ENCODE measurements at places on chromosomes 3 and 15.

DNA sequence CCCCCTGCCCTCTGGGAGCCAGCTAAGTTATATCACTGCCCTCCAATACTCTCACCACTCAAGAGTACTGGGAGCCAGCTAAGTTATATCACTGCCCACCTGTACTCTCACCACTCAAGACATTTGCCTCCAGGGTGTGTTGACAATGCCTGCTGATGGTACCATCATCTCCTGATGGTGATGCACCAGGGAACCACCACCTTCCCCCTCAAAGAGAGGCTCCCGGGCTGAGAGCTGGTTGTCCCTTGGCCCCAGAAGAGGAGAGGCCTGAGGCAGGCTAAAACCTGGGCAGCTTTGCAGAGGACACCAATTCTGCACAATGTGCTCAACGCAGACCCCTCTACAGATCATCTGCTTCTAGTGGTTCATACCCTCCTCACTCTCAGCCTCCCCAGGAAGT, 7.5 kb upstream of the HAPLN3 start:
- DNase-seq = no peak

- no peak for DNase-seq
Measured at GRCh38 chr3:181417748-181418147, 294.0 kb upstream of the SOX2 start.

GRCh38 chr3:184551103-184551502, 10.5 kb upstream of the EPHB3 start:
- no peak for DNase-seq

GRCh38 chr3:139629033-139629432, 48.7 kb downstream of the NMNAT3 start:
- DNase-seq = peak; percentile 14

- no peak for DNase-seq
Measured at GRCh38 chr3:110664148-110664547, 407.5 kb upstream of the NECTIN3 start.

GRCh38 chr3:22523925-22524324, 679.2 kb upstream of the UBE2E2 start:
- DNase-seq = no peak

DNA sequence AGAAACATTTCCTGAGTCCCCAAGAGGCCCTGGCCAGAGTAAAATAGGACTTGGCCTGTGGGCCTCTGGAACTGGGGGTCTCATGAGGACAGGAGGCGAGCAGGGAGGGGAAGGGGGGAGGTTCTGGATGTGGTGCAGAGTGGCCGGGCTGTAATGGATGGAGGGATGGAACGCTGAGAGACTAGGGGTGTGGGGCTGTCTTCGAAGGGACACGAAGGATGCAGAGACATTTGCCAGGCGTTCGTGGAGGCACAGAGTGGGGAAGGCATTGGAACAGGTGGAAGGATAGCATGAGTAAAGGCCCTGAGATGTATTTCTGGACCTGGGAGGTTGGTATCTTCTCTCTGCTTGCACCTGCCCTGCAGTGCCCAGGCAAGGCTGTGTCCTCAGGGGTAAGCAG, 2.1 kb upstream of the LCTL start:
- DNase-seq = no peak

DNA sequence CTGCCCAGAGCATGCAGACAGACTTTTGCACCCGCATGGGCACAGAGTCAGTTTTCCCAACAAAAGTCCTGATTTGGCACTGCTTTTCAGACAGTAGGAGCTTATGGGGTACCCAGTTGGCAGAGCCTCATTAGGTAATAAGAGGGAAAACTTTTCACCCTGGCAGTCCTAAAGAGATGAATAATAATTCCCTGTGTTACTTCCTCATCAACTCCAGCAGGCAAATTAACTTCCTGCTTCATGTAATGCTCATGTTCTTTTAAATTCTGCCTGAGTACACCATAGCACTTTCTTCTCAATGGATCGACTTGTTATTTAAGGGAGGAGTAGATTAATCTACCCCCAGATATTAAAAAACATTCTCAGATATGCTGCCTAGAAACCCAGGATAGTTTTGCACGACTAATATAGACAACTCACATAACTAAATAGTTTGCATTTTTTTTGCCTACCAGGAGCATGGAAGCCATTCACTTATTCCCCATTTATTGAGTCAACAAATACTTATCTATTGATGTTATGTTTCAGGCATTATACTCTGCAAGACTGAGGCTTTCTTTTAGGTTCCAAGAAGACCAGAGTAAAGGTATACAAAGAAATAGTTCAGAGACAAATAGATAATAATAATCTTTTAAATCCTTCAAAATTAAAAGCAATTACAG, 214.5 kb downstream of the KCNMB2 start:
- no peak for DNase-seq

DNA sequence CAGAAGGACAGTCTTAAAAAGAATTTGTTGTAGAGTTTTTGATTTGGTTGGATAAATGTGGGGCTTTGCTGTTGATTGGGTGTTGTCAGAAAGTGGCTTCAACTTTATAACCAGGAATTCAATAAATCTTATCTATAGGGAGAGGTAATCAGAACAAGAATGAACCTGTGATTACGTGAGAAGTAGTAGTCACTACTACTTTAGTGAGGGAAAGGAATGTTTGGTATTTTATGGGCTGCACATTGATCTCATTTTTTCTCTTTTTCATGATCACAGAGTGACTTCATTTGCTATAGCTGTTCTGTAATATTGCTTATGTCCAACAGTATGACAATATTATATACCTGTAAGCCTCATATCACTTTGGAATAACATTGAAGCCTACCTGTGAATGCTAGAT, 485.2 kb upstream of the BCHE start:
- DNase-seq = no peak

DNA sequence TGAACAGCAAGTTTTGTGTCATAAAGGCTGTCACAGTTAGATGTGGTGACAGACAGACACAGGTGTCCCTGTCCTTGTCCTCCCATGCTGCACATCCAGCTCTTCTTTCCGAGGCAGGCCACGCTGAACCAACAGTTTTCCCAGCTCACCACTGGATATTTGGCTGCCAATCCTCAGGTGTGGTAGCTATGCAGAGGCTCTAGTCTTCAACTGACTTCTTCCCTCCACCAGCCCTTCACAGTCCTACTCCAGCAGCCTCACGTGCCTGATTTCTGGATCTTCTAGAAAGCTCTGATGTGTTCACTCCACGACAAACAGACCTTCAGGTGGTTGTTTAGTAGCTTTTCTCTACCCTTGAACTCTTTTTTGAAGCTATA, 145.5 kb downstream of the UACA start:
- DNase-seq = no peak

- no peak for DNase-seq
Measured at GRCh38 chr15:70210076-70210475, 112.4 kb upstream of the TLE3 start.

GRCh38 chr15:89352476-89352875, 17.9 kb upstream of the POLG start:
- DNase-seq = no peak

GRCh38 chr3:31873254-31873820, 107.7 kb downstream of the OSBPL10 start:
- DNase-seq = no peak

GRCh38 chr3:57890874-57891273, 117.3 kb upstream of the FLNB start:
- DNase-seq = no peak

DNA sequence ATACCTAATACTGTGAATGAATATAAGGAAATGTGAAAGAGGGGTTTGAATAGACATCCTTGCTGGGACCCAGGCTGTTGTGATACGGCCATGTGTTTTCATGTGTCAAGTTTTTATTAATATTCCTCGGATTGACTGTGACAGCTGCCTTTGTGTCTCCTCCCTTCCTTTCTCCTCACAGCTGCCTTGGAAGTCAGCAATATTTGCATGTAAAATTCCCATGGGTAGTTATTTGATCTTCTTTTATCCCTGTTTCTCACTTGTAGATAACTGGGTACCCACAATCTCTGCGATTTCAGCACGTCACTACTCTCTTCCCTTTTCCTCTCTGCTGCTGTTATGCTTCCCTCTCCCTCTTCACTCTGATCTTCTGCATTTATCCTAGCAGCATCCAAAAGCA, 9.4 kb downstream of the GPR156 start:
- no peak for DNase-seq

DNA sequence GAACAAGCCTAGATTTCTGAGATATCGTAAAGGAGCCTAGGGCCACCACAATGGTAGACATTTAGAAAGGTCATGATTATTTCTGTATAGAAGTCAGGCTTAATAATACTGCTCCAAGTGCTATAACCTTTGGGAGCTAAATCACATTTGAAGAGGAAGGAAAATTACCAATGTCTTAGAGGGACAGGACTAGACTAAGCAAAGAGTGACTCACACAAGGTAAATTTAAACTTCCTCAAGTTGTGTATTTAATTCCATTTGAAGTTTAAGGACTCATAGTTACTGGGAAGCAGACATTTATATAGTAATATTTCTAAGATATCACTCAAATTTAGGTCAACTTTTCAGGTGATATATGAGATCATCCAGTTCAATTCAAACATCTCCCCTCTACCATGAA, 227.6 kb upstream of the MME start:
- no peak for DNase-seq

DNA sequence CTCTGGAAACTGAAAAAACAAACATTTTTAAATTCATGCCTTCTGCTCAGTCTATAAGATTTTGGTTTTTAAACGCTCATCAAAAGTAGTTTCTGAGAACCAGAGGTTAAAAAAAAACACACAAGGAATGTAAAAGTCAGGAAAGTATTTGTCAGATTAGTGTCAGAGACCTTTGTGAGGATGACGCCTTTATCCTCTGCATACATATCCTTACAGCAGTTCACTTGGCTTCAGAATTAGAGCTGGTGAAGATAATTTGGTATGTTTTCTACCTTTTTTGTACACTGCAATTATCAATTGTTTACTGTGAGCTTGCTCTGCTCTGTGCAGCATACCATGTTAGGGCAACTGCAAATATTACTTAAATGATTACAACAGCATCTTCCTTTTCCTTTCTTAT, 8.3 kb downstream of the PRTG start:
- DNase-seq = no peak

DNA sequence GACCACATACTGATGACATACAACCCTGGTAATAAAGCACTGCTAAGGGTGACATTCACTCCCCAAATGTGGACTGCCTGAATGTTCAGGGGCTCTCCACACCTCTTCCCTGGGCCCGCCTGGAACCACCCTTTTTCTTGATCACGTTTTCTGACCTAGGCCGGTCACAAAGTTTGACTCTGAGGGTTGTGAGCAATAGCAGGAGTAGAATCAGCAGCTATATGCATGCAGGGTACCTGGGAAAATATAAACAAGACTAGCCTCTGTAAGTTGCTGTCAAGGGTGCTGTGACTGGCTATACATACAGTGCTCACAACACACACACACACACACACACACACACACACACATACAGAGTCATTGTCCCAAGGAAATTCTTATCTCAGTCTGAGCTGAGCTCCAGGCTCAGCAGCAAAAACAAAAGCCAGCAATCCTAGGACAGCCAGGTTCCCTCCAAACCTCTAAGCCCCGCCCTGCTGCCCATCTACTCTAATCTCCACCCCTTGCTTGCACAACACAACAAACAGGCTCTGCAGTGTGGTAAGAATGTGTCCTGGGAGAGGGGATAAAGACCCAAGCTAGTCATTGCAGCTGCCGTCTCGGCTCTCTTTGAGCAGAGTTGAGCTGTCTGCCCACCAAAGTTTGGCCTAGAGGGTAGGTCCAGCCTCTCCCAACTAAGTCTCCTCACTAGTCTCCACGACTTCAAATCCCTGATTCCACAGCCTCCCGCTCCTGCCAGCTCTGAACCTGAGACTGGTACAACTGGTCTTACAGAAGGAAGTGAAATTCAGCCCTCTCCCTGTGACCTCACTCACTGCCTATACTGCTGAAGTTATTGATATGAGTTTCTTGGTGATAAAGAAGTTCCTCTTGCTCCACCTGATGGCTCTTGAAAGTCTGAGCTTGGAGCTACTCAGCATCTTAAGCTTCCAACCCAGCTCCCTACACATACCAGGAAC, 2.2 kb downstream of the BMF start:
- DNase-seq = no peak

- no peak for DNase-seq
Measured at GRCh38 chr3:45462522-45463265, 74.3 kb downstream of the LARS2 start.

- no peak for DNase-seq
Measured at GRCh38 chr15:69895202-69895601, 202.5 kb downstream of the TLE3 start.

DNA sequence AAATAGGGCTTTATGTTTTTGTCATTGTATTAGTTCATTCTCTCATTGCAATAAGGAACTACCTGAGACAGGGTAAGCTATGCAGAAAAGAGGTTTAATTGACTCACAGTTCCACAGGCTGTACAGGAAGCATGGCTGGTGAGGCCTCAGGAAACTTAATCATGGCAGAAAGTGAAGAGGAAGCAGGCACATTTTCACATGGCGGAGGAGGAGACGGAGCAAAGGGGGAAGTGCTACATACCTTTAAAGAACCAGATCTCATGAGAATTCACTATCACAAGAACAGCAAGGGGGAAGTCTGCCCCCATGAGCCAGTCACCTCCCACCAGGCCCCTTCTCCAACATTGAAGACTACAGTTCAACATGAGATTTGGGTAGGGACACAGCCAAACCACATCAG, 25.6 kb downstream of the CEP63 start:
- DNase-seq = no peak

- DNase-seq = no peak
Measured at GRCh38 chr3:56980798-56981390, 79.6 kb upstream of the SPATA12 start.

GRCh38 chr3:189557824-189558223, 73.4 kb upstream of the TP63 start:
- DNase-seq = no peak

DNA sequence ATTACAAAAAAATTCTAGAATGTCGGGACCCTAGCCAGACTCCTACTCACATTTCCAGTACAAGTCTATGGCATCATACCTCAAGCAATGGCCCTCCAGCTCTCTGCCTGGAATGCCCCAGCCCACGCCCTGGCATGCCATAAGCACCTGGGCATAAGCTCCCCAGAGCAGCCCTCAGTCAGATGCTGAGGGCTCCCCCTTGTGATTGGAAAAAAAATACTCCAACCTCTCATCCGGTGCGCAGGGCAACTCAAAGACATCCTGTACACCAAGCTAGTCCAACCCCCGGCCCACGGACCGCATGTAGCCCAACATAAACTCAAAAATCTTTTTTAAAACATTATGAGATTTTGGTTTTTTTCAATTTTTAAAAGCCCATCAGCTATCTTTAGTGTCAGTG, 115.4 kb downstream of the NEK10 start:
- DNase-seq = no peak

- DNase-seq = no peak
Measured at GRCh38 chr3:15934389-15935195, 136.8 kb upstream of the ANKRD28 start.

DNA sequence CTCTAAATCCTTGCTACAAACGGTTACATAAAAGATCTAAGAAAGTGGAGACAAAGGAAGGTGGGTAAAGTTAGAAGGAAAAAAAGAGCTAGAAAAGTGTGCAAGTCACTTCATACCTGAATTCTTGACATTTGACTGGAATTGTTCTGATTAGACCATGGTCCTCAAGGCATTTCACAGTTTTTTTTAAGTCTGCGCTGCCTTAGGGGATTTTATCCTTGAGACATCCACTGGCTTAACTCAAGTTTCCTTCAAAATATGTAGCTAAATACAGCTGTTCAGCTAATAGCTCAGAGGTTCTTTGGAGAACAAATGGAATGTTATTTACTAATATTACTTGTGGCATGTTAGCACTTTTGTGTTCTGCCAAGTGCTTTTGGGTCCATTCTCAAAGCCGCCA, 236.9 kb downstream of the TP63 start:
- DNase-seq = no peak
